ENCODE measurements at places on chromosomes 2 and 18. TPM values are rescaled to one million over a fixed set of nuclear protein-coding genes. Genes with fewer than 3 reads are reported as not detected.

UGT1A5 gene
- total RNA-seq, result not detected

DNAH7 gene
- total RNA-seq, result 1.0 TPM

DNA sequence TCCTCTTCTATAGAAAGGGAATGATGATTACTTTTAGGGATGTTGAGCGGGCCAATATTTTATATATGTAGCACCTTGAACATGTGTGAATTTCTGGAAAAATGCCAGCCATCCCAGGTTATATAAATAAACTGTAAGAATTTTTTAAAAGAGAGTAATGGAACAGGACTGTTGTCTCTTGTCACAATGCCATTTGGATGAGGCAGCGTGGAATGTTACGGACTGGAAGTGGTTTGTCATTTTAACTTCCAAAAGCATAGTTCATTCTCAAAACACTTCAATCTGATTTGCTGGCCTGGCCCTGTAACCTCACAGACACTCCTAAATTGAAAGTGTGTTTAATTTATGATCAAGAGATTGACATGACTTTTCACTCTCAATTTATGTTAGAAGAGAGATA, 70.8 kb downstream of the TPGS2 start:
- H3K36me3 ChIP-seq, result no peaks in the 10 kb centered on the region
- H3K27ac ChIP-seq, result no peak overlapping the region
- H3K4me3 ChIP-seq, result no peak overlapping the region
- H3K27me3 ChIP-seq, result no peaks in the 10 kb centered on the region
- no peaks in the 10 kb centered on the region for H3K4me1 ChIP-seq

GRCh38 chr2:225600865-225601264, 201.4 kb downstream of the NYAP2 start:
- DNase-seq, result no peak
- H3K27ac ChIP-seq, result no peak overlapping the region
- H3K4me1 ChIP-seq, result peaks cover 29% of the 10 kb centered on the region
- H3K36me3 ChIP-seq, result no peaks in the 10 kb centered on the region

- no peaks in the 10 kb centered on the region for H3K27me3 ChIP-seq
- no peak for DNase-seq
- H3K36me3 ChIP-seq, result no peaks in the 10 kb centered on the region
- no peak overlapping the region for H3K4me3 ChIP-seq
- H3K27ac ChIP-seq, result peak overlapping the region; percentile 27
Measured at GRCh38 chr18:48529796-48530195, 9.0 kb upstream of the CTIF start.

- H3K27me3 ChIP-seq, result peaks cover 83% of the 10 kb centered on the region
- peaks cover 6% of the 10 kb centered on the region for H3K4me1 ChIP-seq
- no peaks in the 10 kb centered on the region for H3K36me3 ChIP-seq
Measured at GRCh38 chr2:86790676-86791572, at the start of gene CD8A. TSS of gene CD8A (minus strand) at chr2:86790913. CDS start at chr2:86790825, 88 bp downstream.

GRCh38 chr2:176491172-176491904, 222.1 kb downstream of the MTX2 start:
- peaks cover 9% of the 10 kb centered on the region for H3K4me1 ChIP-seq
- H3K36me3 ChIP-seq, result no peaks in the 10 kb centered on the region
- no peak overlapping the region for H3K4me3 ChIP-seq
- no peak for DNase-seq
- peaks cover 27% of the 10 kb centered on the region for H3K27me3 ChIP-seq
- peak overlapping the region; percentile 31 for H3K27ac ChIP-seq

Data from osteocyte (in vitro differentiated cells).